ENCODE measurements at places on chromosomes 6 and 20.

DNA sequence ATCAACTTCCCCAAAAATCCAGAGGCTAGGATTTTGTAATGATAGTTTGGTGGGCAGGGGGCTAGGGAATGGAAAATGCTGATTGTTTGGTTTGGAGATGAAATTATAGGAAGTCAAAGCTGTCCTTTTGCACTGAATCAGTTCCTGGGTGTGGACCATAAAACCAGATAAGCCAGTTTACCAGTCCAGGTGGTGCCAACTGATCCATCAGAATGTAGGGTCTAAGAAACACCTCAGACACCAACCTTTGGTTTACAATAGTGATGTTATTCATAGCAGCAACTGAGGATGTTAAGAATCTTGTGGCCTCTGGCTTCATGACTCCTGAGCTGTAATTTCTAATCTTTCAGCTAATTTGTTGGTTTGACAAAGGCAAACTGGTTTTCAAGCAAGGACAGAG, 496.6 kb upstream of the EPHA7 start:
- DNase-seq: no peak

DNA sequence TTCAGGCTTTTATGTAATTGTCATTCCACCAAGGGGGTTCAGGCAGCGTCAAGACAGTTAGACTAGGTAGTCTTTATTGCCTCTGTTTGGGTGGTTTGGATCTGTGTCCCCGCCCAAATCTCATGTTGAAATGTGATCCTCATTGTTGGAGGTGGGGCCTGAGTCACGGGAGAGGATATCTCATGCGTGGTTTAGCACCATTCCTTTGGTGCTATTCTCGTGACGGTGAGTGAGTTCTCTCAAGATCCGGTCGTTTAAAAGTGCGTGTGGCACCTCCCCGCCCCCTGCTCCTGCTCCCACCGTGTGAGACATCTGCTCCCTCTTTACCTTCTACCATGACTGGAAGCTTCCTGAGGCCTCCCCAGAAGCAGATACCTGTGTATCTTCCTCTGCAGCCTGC, 51.3 kb upstream of the FOXC1 start:
- peak; percentile 55 for DNase-seq

DNA sequence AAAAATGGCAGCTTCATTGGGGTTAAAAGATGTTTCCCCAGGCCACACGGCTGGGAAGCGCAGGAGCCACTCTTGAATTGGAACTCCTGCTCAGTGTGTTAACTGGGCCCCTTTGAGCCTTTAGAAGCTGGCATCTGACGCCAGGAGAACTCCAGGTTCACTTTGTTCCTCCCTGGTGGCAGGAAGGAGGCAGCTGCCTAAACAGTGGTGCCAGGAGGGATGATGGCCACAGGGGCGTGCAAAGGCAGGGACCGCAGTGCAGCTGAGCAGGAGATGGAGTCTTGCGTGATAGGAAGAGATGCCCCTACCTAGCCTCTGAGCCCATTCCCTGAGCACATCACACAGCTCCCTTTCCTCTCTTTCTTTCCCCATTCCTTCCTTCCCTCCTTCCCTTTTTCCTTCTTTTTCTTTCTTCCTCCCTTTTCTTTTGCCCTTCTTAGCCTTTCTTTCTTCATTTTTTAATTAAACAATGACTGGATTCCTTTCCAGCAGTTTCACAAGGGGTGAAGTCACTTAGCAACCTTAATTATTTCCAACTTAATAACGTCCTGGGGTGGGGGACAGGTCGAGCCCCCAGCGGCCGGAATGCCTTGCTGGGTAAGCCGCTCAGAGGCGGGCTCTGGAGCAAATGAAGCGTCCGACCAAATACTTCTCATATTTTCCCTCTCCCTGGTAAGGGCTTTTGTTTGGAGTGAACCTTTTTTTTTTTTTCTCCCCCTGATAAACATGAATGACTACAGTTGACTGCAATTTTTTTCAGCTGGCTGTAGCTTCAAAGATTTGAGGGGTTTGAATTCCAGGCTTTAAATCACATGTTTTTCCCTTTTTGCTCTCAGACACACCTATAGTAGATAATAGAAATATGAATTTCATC, 20.8 kb upstream of the BMP7 start:
- no peak for DNase-seq

- DNase-seq: peak; percentile 96
Observed at GRCh38 chr6:131013495-131013894, 49.5 kb downstream of the EPB41L2 start.

DNA sequence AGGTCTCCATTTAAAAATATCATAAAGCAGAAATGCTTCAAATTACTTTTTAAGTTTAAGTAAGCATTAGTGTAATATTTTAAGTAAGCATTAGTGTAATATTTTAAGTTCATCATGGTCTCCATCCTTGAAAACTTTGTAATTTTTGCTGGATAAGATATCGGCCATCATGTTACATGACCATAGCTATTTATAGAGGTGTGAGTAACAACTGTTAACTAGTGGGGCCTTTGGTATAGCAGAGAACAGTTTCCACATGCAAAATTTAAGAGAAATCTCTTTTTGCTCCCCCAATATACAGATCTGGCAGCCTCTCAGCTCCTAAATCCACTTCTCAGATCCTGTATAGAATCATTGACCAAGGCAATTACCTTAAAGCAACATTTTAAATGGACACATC, 468 bp downstream of the TRDN start:
- DNase-seq: no peak

DNA sequence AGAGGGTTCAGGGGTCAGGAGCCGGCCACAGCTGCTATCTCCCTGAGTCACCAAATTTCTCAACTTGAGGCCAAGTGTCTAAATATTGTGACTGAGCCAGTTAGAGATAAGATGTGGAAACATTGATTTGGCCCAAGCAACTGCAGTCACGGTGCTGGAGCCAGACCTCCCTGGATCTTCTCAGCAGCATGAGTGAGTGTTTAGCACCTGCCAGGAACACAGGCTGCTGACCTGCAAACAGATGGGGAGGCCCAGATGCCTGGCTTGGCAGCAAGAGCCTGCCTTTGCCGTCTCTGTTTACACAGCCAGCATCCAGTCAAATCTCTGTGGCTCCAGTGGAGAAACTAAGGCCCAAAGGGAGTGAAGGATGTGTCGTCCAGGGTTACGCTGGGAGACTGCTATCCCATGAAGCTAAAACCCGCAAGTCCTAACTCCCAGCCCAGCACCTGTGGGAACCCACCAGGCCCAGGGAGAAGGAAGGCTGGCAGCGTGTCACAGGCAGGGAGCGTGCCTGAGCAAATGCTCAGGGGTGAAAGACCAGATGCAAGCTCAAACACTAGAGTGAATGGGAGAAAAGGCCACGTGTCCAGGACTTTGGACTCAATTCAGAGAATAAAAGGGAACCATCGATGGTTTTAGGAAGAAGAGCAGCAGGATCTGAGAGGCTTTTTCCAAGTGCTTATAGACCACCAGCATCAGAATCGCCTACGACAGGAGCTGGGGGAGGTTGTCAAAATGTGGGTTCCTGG, 15.9 kb upstream of the PTGIS start:
- peak; percentile 92 for DNase-seq

- DNase-seq: peak; percentile 49
Observed at GRCh38 chr20:48329676-48330664, 497.8 kb downstream of the PREX1 start.

DNA sequence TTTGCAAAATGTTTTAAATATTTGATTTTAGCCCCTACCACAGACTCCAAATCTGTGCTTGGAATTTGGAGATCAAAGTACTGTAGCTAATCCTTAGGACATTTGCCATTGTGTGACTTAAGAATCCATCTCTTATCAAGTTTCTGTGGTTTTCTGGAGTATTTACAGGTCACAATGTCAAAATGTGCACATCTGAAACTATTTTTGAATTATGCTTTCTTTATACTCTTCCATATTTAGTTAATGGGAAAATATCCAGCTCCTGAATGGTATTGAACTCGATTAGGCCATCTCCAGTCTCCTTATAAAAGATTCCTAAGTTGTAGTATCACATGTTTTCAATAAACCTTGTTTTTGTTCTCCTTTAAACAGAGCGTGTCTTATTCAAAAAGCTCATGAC, 162.5 kb downstream of the KHDC1L start:
- peak; percentile 16 for DNase-seq

GRCh38 chr6:69846312-69846711, 20.0 kb upstream of the COL19A1 start:
- DNase-seq: no peak

DNA sequence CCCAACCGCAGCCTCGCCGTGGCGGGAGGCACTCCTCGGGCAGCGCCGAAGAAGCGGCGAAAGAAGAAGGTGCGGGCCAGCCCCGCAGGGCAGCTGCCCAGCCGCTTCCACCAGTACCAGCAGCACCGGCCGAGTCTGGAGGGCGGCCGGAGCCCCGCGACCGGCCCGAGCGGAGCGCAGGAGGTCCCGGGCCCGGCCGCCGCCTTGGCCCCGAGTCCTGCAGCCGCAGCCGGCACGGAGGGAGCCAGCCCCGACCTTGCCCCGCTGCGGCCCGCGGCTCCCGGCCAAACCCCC, 525 bp downstream of the PNRC1 start:
- DNase-seq: peak; percentile 31

- no peak for DNase-seq
Observed at GRCh38 chr20:52621401-52621800, 350.8 kb upstream of the TSHZ2 start.

DNA sequence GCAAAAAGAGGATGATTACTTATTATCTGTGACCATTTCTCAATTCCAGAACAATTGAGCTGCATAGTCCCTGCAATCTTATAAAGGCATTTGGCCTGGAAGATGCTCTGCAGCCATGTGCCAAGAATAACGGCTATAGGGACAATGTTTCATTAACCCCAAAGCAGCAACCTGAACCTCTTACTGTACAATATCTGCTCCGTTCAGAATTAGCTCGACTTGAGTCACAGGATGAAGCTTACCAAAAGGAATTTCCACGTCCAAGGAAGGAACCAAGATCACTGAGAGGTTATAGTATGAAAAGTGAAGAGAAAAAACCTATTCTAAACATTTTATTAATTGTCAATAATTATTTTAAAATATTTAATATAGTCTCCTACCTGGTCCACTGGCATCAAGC, 167.3 kb upstream of the GMDS start:
- DNase-seq: peak; percentile 76

- no peak for DNase-seq
Observed at GRCh38 chr20:63657260-63657936, 714 bp upstream of the RTEL1 start.

DNA sequence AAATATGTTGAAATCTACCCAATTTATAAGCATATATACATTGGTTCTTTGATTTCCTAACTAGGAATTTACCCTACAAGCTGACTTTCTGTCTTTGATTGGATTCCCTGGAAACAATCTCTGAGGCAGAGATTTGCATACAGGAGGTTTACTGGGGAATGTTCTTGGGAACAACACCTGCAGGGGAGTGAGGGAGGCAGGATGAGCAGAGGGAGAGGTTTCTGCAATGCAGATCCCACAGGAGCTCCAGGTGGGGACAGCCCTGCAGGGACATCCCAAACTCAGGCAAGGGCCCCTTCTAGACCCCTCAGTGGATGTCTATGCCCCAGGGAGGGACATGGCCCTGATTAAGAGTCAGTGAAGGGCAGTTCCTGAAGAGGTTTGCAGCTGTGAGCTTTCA, 95.2 kb upstream of the CCDC167 start:
- DNase-seq: no peak

GRCh38 chr20:4869290-4870193, 131.8 kb downstream of the SLC23A2 start:
- DNase-seq: peak; percentile 9

- DNase-seq: no peak
Observed at GRCh38 chr6:108100003-108100402, 25.5 kb upstream of the OSTM1 start.

DNA sequence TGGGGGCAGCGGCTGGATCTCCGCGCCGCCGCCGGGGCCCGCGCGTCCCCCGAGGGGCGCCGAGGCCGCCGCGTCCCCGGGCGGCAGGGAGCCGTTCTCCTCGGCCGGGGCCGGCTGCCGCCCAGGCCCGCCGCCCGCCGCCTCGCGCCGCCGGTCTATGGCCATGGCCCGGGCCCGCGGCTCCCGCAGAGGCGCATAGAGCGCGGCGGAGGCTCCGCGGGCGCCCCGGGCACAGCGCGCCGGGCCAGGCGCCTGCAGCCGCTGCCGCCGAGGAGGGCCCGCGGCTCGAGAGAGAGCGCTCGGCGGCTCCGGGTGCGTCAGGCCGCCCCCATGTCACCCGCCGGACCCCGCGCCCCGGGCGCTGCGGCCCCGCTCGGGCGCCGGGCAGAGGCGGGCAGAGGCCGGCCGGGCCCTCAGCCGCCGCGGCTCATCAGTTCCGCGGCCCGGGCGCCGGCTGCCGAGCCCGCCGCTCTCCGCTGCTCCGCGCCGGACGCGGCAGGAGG, 404 bp downstream of the SLC22A23 start:
- no peak for DNase-seq

GRCh38 chr6:75907444-75907843, 158.4 kb downstream of the MYO6 start:
- DNase-seq: no peak

- peak; percentile 98 for DNase-seq
Observed at GRCh38 chr6:139539852-139540251, 165.4 kb upstream of the CITED2 start.

DNA sequence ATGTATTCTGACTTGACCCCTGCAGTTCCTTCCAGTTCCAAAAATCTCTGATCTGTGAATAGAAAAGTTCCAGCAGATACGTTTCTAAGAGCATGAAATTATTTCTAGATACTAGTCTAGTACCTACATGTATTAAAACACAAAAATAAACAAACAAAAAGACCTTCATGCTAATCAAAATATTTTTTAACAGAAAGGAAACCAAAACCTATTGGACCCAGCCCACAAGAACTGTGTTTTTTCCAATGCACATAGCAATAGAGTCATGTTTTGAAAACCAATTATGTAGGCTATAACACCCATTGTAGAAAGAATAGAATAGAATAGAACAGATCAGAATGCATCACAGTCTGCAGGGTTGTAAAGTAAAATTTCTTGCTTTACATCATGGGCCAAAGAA, 158.6 kb upstream of the TNFAIP3 start:
- no peak for DNase-seq

DNA sequence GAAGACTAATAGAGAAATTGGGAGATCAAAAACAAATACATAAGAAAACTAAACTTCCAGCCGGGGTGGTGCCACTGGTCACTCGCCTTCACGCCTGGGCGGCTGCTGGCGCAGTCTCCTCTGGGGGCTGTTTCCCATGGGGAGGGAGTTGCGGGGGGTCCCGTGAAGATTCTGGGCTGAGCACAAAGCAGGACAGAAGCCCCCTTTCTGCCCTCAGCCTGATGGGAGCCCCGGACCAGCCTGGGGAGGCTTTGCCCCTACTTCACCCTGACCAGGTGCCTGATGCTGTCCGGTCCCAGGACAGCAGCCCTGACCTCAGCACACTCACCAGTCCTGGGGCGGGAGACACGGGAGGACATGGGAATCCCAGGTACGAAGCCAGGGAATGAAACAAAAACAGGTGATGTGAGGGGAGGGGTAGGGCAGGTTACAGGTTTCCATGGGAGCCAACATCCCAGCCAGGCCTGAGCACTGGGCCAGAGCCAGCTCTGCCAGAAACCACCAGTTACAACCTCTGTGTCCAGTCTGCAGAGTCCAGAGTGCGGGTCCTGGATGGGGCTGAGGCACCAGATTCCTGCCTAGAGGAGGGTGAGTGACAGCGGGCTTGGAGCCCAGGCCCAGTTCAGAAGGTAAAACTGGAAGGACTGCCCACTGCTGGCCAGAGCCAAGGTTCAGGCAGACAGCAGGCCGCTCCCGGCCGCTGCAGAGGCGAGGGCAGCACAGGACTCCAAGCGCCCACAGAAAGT, 326.4 kb downstream of the TAF4 start:
- no peak for DNase-seq

Measured in choroid plexus epithelial cell (primary cell).